ENCODE measurements at places on chromosomes 1 and 21. TPM values are rescaled to one million over a fixed set of nuclear protein-coding genes. Genes with fewer than 3 reads are reported as not detected.
A peak's percentile ranks its signal among the peaks of the same experiment; 100 is the strongest.

The VAV3 gene
- 44.4 TPM for total RNA-seq

DNA sequence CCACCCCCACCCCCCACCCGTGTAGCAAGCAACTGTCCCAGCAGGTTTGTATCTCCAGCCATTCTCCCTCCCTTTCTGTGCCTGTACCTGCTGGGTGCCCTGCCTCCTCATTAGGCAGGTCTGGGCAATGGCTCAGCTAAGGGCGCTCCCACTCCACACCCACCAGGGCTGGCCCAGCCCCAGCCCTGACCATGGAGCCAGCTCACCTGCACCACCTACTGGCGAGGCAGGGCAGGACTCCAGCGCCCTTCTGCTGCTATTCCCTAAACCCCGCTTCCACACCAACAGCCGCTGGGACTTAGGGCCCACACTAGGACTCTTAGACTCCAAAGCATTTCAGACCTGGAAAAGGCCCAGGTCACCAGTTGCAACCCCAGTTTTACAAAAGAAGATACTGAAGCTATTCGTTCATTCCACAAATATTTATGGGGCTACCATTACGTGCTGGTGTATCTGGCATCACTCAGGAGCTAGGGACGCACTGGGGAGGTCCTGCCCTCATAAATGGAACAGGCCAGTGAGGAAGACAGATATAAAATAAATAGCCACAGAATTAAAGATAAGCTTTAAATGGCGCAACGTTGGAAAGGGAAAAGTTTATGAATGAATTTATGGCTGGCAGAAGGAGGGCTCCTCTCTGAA is 24.0 kb downstream of the PGLYRP3 start:
- H3K27ac ChIP-seq: no peak overlapping the region
- H3K4me1 ChIP-seq: no peaks in the 10 kb centered on the region
- H3K27me3 ChIP-seq: no peaks in the 10 kb centered on the region
- no peak for DNase-seq
- H3K36me3 ChIP-seq: no peaks in the 10 kb centered on the region

The FAM163A gene
- total RNA-seq: 0.43 TPM

- peaks cover 5% of the 10 kb centered on the region for H3K4me1 ChIP-seq
- H3K4me3 ChIP-seq: no peak overlapping the region
- H3K36me3 ChIP-seq: no peaks in the 10 kb centered on the region
- H3K27ac ChIP-seq: no peak overlapping the region
- no peaks in the 10 kb centered on the region for H3K27me3 ChIP-seq
These were observed 8.6 kb upstream of the AK2 start for GRCh38 chr1:33045246-33045645.

DNA sequence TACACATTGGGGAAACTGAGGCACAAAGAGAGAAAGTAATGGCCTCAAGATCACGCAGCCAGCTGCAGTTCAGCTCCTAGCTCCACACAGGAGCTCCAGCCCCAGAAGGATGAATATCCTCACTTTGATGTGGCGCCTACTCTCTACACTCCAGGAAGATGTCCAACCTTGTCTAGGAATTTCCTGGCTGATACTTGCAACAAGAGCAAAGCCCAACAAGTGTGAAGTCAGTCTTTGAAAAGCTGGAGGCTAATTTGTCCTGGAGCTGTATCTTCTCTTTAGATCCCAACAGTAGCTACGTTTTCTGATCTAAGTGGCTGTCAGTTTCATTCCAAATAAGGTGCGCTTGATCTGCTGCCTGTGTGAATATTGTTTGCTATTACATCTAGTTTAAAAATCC is 344.9 kb downstream of the PTPRU start:
- no peaks in the 10 kb centered on the region for H3K27me3 ChIP-seq
- DNase-seq: no peak
- no peaks in the 10 kb centered on the region for H3K36me3 ChIP-seq
- H3K4me3 ChIP-seq: no peak overlapping the region
- no peaks in the 10 kb centered on the region for H3K4me1 ChIP-seq

DNA sequence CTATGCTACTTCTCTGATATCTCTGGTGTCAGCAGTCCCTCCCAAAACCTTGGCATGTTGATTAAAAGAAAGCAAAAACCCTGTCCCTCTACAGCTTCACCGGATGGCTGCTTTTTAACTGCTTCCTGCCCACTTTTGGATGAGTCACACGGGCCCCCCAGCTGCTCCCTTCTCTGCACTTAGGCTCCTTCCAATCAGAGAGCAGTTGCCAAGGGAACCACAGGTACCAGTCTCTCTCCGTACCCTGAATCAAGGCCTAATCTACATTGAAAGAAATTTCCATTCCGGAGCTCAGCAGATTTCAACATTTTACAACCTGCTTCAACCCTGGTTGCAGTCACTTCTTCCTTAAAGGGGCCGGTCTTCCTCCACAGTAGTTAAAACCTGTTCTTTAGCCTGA is 70.6 kb upstream of the GJB5 start:
- no peak overlapping the region for H3K4me3 ChIP-seq
- H3K27me3 ChIP-seq: no peaks in the 10 kb centered on the region
- peak overlapping the region; percentile 96 for H3K27ac ChIP-seq
- H3K4me1 ChIP-seq: peaks cover 26% of the 10 kb centered on the region
- peak; percentile 67 for DNase-seq

The ARHGEF10L gene
- total RNA-seq: 48.3 TPM

DNA sequence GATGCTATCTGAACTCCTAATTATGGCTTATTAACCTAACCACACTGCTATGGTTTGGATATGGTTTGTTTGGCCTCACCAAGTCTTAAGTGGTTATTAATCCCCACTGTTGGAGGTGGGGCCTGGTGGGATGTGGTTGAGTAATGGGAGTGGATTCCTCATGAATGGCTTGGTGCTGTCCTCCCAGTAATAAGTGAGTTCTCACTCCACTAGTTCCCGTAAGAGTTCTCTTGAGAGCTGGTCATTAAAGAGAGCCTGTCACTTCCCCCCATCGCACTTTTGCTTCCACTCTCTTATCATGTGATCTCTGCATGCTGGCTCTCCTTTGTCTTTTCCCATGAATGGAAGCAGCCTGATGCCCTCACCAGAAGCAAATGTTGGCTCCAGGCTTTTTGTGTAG is 328.8 kb downstream of the PLA2G4A start:
- no peak overlapping the region for H3K27ac ChIP-seq
- no peak for DNase-seq
- no peak overlapping the region for H3K4me3 ChIP-seq
- no peaks in the 10 kb centered on the region for H3K27me3 ChIP-seq
- no peaks in the 10 kb centered on the region for H3K4me1 ChIP-seq

The PTCH2 gene
- 0.56 TPM for total RNA-seq

The CCDC24 gene
- total RNA-seq: 13.2 TPM

- no peak for DNase-seq
- H3K27ac ChIP-seq: peak overlapping the region; percentile 64
- H3K4me3 ChIP-seq: no peak overlapping the region
- H3K4me1 ChIP-seq: peaks cover 28% of the 10 kb centered on the region
- no peaks in the 10 kb centered on the region for H3K27me3 ChIP-seq
These were observed 24.7 kb upstream of the PEF1 start for GRCh38 chr1:31669433-31669785.

The SLC22A15 gene
- total RNA-seq: 5.4 TPM

- no peak for DNase-seq
- H3K4me3 ChIP-seq: no peak overlapping the region
- no peaks in the 10 kb centered on the region for H3K36me3 ChIP-seq
- no peak overlapping the region for H3K27ac ChIP-seq
- H3K4me1 ChIP-seq: no peaks in the 10 kb centered on the region
These were observed 217.5 kb downstream of the FAF1 start for GRCh38 chr1:50742523-50742922.

- no peaks in the 10 kb centered on the region for H3K4me1 ChIP-seq
- peak overlapping the region; percentile 36 for H3K4me3 ChIP-seq
- peak; percentile 28 for DNase-seq
- H3K27me3 ChIP-seq: peaks cover 7% of the 10 kb centered on the region
- peak overlapping the region; percentile 4 for H3K27ac ChIP-seq
These were observed 619 bp upstream of the ZBTB8B start for GRCh38 chr1:32464191-32464715.

The GBP7 gene
- 0.63 TPM for total RNA-seq

The CLCA1 gene
- 42.9 TPM for total RNA-seq

DNA sequence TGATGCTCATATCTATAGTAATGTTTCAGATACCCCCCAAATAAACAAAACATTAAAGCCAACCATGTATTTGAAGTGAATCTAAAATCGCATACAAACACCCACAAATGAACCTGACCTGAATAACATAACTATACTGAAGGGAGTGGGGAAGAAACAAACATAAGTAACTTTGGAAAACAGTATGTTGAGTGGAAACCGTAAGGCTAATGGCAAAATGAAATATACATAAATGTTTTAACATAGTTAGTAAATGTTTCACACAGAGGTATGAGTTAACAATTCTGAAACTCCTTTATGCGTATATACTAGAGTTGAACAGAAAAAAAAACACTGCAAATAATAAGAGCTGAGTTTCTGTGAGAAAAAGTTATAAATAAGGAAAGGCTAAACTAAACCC is 125.6 kb downstream of the ACBD6 start:
- H3K27me3 ChIP-seq: no peaks in the 10 kb centered on the region
- no peak overlapping the region for H3K4me3 ChIP-seq
- no peak for DNase-seq

The PTGER3 gene
- 1.4 TPM for total RNA-seq

The DCST2 gene
- 1.6 TPM for total RNA-seq

The WNT3A gene
- total RNA-seq: 0.03 TPM

The FLG2 gene
- total RNA-seq: not detected

DNA sequence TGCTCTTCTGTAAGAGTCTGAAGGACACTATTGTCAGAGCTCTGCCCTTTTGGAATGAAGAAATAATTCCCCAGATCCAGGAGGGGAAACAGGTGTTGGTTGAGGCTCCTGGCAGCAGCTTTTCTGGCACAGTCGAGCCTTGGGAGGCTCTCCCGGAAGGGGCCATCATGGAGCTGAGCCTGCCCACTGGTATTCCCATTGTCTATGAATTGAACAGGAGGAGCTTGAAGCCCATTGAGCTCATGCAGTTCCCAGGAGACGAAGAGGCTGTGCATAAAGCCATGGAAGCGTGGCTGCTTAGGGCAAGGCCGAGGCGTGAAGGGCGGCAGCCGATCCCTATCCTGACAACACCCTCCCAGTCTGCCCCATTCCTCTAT is 26.6 kb downstream of the UBE4B start:
- H3K36me3 ChIP-seq: no peaks in the 10 kb centered on the region
- H3K4me1 ChIP-seq: no peaks in the 10 kb centered on the region
- DNase-seq: no peak
- no peak overlapping the region for H3K4me3 ChIP-seq
- no peak overlapping the region for H3K27ac ChIP-seq
- H3K27me3 ChIP-seq: no peaks in the 10 kb centered on the region
